ENCODE measurements at places on chromosomes 5 and 9.

DNA sequence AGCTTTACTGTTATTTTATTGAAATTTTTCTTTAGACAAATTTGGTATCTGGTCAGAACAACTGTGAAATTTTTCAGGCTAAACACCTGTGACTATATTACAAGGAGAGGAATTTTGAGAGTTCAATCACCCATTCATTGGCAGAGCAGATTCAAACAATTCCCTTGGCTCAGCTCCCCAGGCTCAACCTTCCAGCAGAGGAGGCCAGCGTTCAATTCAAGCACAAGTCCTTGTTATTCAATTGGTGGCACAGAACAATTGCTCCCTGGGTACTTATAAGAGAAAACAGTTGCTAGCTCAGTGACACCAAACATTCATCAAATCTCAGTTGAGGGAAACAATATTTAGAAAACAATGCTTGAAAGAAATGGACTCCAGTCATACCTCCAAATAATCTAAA, 83.3 kb downstream of the SUSD1 start:
- no peak for DNase-seq

DNA sequence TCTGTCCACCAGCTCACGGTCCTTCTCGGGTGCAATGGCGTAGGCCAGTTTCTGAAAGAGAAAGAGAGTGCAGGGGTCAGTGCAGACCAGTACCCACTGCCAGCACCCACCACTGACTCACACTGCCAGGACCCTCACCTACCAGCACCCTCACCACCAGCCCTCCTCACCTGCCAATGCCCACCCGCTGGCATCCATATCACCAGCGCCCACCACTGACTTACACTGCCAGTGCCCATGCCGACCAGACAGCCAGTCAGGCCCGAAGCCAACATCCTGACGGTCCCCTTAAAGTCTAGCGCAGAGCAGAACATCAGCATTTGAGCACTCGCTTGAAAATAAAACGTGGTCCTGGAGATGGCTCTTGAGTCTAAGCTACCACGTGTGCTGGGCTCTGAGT, 44.3 kb downstream of the SLC6A3 start:
- no peak for DNase-seq

- no peak for DNase-seq
Measured at GRCh38 chr5:121863753-121864285, 12.1 kb downstream of the FTMT start.

GRCh38 chr5:179302499-179303185, 42.6 kb downstream of the ADAMTS2 start:
- DNase-seq: no peak

DNA sequence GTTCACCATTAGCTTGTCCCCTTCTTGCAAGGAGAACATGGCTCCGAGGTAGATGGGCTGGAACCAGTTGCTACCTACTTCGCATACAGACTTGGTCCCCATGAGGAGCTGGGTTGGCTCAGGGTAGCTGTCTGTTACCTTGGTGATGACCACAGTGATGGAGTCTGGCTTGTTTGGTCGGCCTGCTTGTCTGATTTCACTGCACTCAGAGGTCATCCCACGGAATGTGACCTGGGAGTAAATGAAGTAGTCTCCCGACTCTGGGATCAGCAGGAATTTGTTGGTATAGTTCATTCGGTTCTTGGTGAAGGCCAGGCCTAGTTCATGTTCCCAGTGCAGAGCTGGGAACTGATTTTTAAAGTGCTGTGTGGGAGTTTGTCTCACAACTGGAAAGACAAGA, 15.3 kb downstream of the TNFSF15 start:
- DNase-seq: no peak

GRCh38 chr9:69134412-69134811, 39.7 kb upstream of the TJP2 start:
- DNase-seq: no peak

GRCh38 chr5:29161399-29162291, 2031.8 kb upstream of the CDH6 start:
- no peak for DNase-seq

All from stimulated activated CD4-positive, alpha-beta T cell treated with anti-CD3 and anti-CD28 coated beads, Interleukin-1b, Interleukin-23, amount 100 ng/mL, for 1 hour (primary cell).